ENCODE measurements at places on chromosomes 11 and 22.

DNA sequence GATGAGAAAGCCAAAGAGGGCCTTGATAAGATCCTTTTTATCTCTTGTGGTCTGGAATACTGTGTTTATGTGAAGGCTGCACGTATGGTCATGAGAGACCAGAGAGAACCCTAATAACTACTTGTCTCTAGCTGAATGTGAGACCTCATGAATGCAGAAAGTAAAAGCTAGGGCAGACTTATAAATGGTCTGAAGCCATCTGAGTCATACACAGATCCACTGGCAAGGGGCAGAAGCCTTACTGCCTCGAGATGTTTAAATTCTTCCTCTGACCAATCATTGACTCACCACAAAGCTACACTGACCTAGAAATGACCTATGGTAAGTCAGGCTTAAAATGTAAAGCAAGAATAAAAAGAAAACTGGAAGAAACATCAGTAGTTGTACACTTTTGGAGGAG, 22.7 kb upstream of the OR4B1 start:
- DNase-seq, result no peak

- DNase-seq, result no peak
Observed at GRCh38 chr11:6925636-6926207, 504 bp upstream of the ZNF215 start.

DNA sequence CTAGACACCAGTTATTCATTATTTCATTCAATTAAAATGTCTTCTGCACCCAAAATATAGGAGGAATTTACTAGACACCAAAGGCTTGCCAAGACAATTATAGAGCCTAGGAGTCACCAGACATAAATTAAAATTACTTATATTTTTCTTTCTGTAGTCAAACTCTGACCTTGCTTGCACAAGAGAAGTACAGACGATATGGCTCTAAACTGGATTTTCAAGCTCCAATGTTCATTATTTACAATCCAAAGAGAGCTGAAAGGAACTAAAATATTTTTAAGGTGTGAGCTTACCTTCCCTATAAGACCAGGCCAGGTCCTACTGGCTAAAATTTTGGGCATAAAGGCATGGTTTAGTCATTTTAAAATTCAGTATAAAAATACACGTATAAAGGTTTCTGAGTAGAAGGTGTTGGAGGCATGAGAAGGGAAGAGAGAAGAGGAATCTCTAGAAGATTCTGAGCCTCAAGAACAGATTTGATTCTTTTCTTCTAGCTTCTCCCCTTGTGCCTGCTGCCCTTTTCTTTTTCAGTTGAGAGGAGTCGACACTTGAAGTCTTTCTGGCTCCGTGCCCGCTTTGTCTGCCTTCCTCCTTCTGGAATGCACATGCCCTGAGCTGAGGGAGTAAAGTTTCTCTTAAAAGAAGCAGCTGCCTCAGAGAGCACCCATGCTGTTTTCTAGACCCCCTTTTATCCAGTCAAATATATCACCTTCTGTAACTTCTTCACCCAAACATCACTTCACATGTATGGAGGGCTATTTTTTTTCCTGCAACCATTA, 13.5 kb downstream of the C11orf97 start:
- peak; percentile 45 for DNase-seq

GRCh38 chr11:75428281-75428724, 4.7 kb downstream of the KLHL35 start:
- DNase-seq, result peak; percentile 85

DNA sequence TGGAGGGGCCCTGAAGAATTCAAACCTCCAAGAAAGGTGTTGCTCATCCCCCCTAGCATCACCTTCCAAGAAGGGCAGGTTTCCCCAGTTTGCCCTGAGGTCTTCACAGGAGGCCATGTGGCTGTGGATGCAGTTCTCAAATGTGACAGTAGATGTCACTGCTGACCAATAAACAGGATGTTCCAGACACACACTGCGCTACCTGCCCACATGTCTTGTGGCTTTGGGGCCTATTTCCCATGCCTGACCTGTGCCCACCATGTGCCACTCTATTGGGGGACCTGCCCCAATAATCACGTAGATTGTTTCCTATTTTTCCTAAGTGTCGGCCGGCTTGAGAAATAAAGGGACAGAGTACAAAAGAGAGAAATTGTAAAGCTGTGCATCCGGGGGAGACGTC, 4.5 kb downstream of the GSTT2 start:
- DNase-seq, result no peak

DNA sequence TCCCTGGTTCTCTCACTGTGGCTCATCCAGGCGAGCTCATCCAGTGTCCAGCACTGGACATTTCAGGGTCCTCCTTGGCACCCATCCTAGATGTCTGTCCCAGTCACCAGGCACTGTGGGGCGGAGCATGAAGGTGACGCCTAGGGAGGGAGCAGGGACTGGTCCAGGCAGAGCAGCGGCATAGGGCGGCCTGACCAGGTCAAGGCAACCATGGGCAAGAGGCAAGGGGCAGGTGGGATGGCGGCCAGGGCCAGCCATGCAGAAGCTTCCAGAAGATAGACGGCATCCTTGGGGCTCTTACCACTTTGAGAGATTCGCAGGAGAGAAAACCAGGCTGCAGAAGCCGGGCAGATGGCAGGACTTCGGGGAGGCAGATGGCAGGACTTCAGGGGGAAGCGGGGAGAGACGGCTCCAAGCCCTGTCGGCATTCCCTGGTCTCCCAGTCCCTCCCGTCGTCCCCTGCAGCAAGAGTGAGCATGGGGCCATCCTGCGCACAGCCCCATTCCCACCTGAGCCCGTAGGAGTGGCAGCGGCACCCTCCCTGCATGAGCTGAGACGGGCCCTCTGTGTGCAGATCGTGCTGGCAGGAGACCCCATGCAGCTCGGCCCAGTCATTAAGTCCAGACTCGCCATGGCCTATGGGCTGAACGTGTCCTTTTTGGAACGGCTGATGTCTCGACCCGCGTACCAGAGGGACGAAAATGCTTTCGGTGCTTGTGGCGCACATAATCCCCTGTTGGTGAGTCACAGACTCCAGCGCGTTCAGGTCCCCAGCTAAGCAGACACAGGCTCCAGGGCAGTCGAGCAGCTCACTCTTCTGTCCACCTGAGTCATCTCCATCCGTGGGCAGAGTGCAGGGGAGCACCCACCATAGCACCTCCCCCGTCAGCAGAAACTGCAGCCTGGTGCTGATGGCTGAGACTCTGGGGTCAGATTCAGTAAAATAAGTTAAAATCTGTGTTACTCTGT, 20.1 kb upstream of the PANX2 start:
- no peak for DNase-seq

- no peak for DNase-seq
Observed at GRCh38 chr22:44088976-44089570, 65.0 kb downstream of the PARVB start.

DNA sequence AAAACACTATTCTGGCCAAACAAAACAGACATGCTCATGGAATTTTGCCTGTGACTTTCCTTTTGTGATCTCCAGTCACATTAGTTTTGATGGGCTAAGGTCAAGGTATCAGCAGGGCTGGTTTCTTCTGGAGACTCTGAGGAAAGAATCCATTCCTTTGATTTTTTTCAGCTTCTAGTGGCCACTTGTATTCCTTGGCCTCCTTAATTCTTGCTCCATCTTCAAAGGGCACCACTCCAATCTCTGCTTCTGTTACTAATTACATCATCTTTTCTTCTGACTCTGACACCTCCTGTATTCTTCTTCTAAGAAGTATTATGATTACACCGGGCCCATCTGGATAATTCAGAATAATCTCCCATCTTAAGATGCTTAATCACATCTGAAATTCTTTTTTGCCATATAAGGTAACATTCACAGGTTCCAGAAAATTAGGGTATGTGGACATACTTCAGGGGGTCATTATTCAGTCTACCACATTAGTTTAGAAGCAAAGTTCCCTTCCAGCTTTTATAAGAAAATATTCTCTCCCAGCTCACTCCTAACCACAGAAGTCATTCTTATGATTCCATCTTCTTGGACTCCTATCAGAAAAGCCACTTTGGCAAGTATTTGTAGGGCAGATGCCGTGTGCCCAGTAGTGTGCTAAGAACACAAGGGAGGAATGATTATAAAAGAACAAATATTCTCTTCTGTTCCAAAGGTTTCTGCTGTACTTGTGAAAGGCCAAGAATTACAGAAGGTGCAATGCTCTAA, 56.4 kb upstream of the FSHB start:
- no peak for DNase-seq
